ENCODE measurements at places on chromosomes 1 and 21. TPM values are rescaled to one million over a fixed set of nuclear protein-coding genes. Genes with fewer than 3 reads are reported as not detected.

DNA sequence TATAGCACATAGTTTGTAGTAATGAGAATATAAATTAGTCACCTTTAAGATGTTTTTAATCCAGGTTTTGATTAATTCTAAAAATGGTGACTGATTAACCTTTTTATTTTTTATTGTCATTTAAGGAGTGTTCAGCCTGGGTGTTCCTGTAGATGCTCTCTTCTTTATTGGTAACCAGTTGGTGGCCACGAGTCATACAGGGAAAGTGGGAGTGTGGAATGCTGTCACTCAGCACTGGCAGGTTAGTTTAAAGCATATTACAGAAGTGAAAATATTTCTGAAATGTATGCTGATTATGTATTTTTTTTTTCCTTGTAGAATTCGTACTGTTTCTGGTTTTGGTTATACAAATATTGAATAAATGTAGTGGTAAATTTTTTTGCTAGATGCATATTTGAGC lies 28.1 kb downstream of the KCTD3 start:
- H3K4me3 ChIP-seq = no peak overlapping the region
- peaks cover 19% of the 10 kb centered on the region for H3K36me3 ChIP-seq
- H3K27ac ChIP-seq = no peak overlapping the region
- no peaks in the 10 kb centered on the region for H3K27me3 ChIP-seq
- DNase-seq = no peak

DNA sequence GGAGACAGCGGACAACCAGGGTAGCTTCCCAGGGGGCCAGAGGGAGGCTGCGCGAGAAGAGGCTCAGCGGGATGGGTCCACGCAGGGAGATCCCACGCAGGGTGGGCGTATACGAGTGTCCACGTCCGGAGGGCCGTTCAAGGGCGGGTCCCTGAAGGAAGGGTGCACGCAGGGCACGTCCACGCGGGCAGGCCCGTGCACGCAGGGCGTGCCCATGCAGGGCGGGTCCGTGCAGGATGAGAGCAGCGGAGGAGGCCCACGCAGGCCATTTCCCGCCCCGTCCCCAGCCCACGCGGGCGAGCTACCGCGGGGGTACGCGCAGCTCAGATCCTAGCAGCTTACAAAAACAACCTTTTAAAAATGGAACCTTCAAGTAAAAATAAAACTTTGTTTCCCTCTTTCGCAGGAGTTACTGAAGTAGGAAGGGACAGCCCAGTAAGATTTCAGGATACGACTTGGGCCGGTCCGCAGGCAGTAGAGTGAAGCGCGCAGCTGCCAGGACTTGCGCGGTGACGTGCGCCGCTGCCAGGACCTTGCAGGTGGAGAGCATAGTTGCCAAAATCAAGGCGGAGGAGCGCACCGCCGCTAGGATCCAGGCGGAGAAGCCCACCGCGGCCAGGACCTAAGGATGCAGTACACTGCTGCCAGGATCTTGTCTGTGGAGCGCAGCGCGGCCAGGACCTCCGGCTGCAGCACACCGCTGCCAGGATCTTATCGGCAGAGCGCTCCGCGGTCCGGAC lies 416 bp upstream of the RNF187 start:
- peak overlapping the region; percentile 99 for H3K27ac ChIP-seq
- H3K27me3 ChIP-seq = no peaks in the 10 kb centered on the region
- H3K36me3 ChIP-seq = peaks cover 4% of the 10 kb centered on the region
- H3K4me1 ChIP-seq = peaks cover 21% of the 10 kb centered on the region
- peak overlapping the region; percentile 94 for H3K4me3 ChIP-seq

- no peaks in the 10 kb centered on the region for H3K36me3 ChIP-seq
- no peaks in the 10 kb centered on the region for H3K27me3 ChIP-seq
- no peak for DNase-seq
- no peak overlapping the region for H3K27ac ChIP-seq
Measured at GRCh38 chr1:197224160-197224559, 43.9 kb upstream of the CRB1 start.

- H3K4me1 ChIP-seq = peaks cover 23% of the 10 kb centered on the region
- no peaks in the 10 kb centered on the region for H3K36me3 ChIP-seq
- H3K4me3 ChIP-seq = peak overlapping the region; percentile 84
- H3K27ac ChIP-seq = peak overlapping the region; percentile 93
- H3K27me3 ChIP-seq = no peaks in the 10 kb centered on the region
- peak; percentile 68 for DNase-seq
Measured at GRCh38 chr1:182259229-182259872, 132.2 kb downstream of the GLUL start.

The CLEC20A gene
- total RNA-seq = not detected

GRCh38 chr1:151839457-151840403 lies at the start of gene C2CD4D:
Gene C2CD4D (minus strand): TSS chr1:151839820. CDS start chr1:151838989, 831 bp downstream.
- peaks cover 4% of the 10 kb centered on the region for H3K27me3 ChIP-seq
- peaks cover 27% of the 10 kb centered on the region for H3K4me1 ChIP-seq
- H3K27ac ChIP-seq = peak within 1 kb of the TSS; percentile 17
- H3K4me3 ChIP-seq = peak within 1 kb of the TSS; percentile 84
- H3K36me3 ChIP-seq = no peaks in the 10 kb centered on the region

GRCh38 chr21:25638660-25639550 lies at the start of gene JAM2:
Gene JAM2 (plus strand): TSS chr21:25639258. CDS start chr21:25639822, 564 bp downstream.
- H3K4me3 ChIP-seq = peak within 1 kb of the TSS; percentile 90
- H3K27ac ChIP-seq = no peak within 1 kb of the TSS
- H3K4me1 ChIP-seq = peaks cover 18% of the 10 kb centered on the region
- peaks cover 61% of the 10 kb centered on the region for H3K27me3 ChIP-seq

DNA sequence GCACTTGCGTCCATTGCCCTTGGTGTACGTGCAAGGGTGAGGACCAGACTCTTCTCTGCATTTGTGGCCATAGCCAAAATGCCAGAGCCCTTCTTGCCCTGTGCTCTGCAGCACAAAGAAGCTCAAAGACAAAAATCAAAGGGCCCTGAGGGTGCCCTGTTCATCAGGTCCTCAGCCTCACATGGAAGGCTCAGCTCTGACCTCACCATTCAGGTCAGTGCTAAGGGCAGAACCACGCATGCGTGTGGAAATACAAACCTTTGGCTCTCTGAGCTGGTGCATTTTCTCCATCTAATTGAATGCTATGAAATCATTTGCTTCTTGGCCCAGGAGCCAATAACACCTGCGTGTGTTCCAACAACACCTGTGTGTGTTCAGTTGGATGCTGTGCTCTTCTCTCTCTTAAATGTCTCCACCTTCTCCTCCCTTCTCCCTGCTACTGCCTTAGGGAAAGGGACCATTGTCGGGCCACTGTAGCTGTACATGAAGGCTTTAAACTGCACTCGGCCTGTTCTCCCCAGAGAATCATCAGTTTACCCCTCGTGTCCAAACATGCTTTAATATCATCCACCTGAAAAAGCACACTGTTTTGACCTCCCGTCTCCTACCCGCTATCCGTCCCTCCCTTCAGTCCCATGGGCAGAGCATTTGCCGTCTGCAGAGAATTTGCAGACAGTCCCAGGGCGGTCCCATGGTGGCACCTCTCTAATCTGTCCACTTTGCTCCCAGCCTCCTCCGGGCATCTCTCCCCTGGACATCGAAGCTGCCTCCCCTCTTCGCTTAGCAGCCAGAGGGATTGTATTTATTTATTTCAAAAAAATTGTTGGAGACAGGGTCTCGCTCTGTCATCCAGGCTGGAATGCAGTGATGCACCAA lies 60.6 kb downstream of the EVA1C start:
- H3K4me1 ChIP-seq = no peaks in the 10 kb centered on the region
- H3K36me3 ChIP-seq = no peaks in the 10 kb centered on the region
- H3K27me3 ChIP-seq = no peaks in the 10 kb centered on the region

DNA sequence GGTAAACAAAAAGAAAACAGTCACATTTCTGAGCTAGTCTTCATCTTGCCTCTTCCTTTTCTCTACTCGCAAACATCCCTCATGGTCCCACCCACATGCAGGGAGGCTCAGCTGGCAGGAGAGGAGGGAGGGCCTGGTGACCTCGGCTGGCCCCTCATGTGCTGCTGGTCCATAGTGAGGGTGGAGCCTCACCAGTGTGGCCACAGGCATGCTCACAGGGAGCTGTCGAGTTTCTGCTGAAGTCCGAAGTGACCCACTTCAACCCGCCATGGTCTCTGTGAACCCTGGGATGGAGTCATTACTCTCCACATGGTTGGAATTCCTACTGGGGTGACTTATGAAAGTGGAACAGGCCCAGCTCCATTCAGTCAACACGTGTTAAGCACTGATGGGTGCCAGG lies 253.4 kb downstream of the RHOU start:
- no peak overlapping the region for H3K27ac ChIP-seq
- H3K4me1 ChIP-seq = peaks cover 4% of the 10 kb centered on the region
- H3K36me3 ChIP-seq = no peaks in the 10 kb centered on the region
- peaks cover 9% of the 10 kb centered on the region for H3K27me3 ChIP-seq

- peaks cover 41% of the 10 kb centered on the region for H3K4me1 ChIP-seq
- H3K27ac ChIP-seq = peak overlapping the region; percentile 95
- no peak for DNase-seq
- peak overlapping the region; percentile 6 for H3K4me3 ChIP-seq
- no peaks in the 10 kb centered on the region for H3K27me3 ChIP-seq
Measured at GRCh38 chr1:206496131-206496793, 11.1 kb upstream of the RASSF5 start.

GRCh38 chr1:168227620-168228019 lies 1.8 kb downstream of the SFT2D2 start:
- H3K27ac ChIP-seq = peak overlapping the region; percentile 88
- no peaks in the 10 kb centered on the region for H3K27me3 ChIP-seq
- no peak for DNase-seq
- H3K36me3 ChIP-seq = peaks cover 7% of the 10 kb centered on the region
- H3K4me1 ChIP-seq = peaks cover 54% of the 10 kb centered on the region

- DNase-seq = no peak
- H3K36me3 ChIP-seq = no peaks in the 10 kb centered on the region
- no peaks in the 10 kb centered on the region for H3K27me3 ChIP-seq
- no peak overlapping the region for H3K27ac ChIP-seq
- H3K4me1 ChIP-seq = no peaks in the 10 kb centered on the region
- H3K4me3 ChIP-seq = no peak overlapping the region
Measured at GRCh38 chr1:82567348-82567747, 766.6 kb downstream of the ADGRL2 start.

The PEAR1 gene
- not detected for total RNA-seq

GRCh38 chr21:40616377-40616704 lies 230.6 kb downstream of the DSCAM start:
- H3K4me3 ChIP-seq = no peak overlapping the region
- no peak overlapping the region for H3K27ac ChIP-seq
- H3K36me3 ChIP-seq = no peaks in the 10 kb centered on the region

DNA sequence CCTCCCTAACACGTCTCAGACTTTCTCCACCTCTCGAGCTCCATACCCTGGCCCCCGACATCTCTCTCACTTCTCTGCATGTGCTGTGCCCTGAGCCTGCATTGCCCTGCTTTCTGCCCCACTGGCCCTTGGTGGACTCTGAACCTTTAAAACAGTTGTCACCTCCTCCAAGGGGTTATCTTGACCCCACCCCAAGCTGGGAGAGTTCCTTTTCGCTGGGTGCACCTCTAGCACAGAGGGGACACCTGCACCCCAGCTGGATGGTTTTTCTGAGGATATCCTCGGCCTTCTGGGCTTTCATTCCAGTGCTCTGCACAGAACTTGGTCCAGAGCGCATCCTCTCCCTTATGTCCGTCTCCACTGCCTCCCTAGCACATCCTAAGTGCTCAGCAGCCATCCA lies 4.2 kb upstream of the CDCP2 start:
- no peak overlapping the region for H3K27ac ChIP-seq
- H3K36me3 ChIP-seq = no peaks in the 10 kb centered on the region
- no peak overlapping the region for H3K4me3 ChIP-seq
- no peaks in the 10 kb centered on the region for H3K4me1 ChIP-seq

GRCh38 chr1:93603601-93604000 lies 78.0 kb downstream of the BCAR3 start:
- H3K4me1 ChIP-seq = peaks cover 33% of the 10 kb centered on the region
- no peaks in the 10 kb centered on the region for H3K36me3 ChIP-seq
- no peak overlapping the region for H3K4me3 ChIP-seq
- no peak overlapping the region for H3K27ac ChIP-seq
- peaks cover 8% of the 10 kb centered on the region for H3K27me3 ChIP-seq

The C4BPA gene
- not detected for total RNA-seq

- no peak for DNase-seq
- no peak overlapping the region for H3K4me3 ChIP-seq
- no peak overlapping the region for H3K27ac ChIP-seq
- no peaks in the 10 kb centered on the region for H3K27me3 ChIP-seq
- H3K36me3 ChIP-seq = no peaks in the 10 kb centered on the region
- no peaks in the 10 kb centered on the region for H3K4me1 ChIP-seq
Measured at GRCh38 chr1:10286244-10286643, 75.9 kb downstream of the KIF1B start.

Data from natural killer cell treated with Interleukin-12 subunit alpha and Interleukin-12 subunit beta and Interleukin-15 and Interleukin-18, amount 100 ng/mL, for 72 hours (primary cell).